AG04450 (cell line): ENCODE measurements at places on chromosomes 1 and 21.

- no peak for DNase-seq
Measured at GRCh38 chr1:67148516-67149178, 13.9 kb upstream of the C1orf141 start.

- DNase-seq = no peak
Measured at GRCh38 chr1:7266561-7266960, 481.3 kb downstream of the CAMTA1 start.

GRCh38 chr1:180173952-180174351, 19.3 kb downstream of the QSOX1 start:
- no peak for DNase-seq

GRCh38 chr1:97044159-97044760, 322.7 kb downstream of the PTBP2 start:
- no peak for DNase-seq

GRCh38 chr1:246526380-246526779, 19.3 kb upstream of the SMYD3 start:
- DNase-seq = no peak

DNA sequence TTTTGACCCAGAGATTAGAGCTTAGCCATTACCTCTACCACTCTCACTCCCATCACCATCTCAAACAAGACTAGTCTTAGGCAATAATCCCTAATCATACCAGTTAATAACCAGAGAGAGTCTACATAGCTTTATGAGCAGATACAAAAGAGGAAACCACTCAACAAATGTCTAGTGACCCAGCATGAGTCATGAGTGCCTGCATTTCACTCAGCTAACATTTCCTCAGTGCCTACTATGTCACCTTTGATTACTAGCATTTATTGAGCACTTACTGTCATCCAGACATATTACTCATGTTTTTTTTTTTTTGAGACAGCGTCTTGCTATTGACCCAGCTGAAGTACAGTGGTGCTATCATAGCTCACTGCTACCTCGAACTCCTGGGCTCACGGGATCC, 35.9 kb upstream of the GALNT2 start:
- no peak for DNase-seq

DNA sequence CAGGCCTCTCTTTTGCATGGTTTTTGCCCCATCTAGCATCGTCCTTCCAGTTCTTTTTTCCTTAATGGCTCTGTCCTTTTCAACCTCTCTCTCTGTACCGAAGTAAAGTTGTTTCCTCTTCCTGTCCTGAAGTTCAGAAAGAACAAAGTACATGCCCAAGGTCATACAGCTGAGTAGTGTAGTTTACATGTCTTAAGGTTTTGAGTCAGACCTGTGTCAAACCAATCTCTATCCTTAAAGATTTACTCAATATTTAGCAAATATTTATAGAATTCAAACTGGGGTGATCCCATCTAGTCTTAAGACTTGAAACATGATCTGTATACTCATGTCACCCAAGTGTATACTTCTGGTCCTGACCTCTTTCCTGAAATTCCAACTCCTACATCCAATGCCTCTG, 118.7 kb upstream of the SGIP1 start:
- DNase-seq = no peak

- no peak for DNase-seq
Measured at GRCh38 chr1:58885998-58886397, 102.2 kb upstream of the JUN start.

- DNase-seq = no peak
Measured at GRCh38 chr1:54300401-54300800, 100.4 kb downstream of the MRPL37 start.
